CD4-positive, alpha-beta T cell treated with Interferon gamma for 1 hour (primary cell): ENCODE measurements at places on chromosomes 1 and 21.

DNA sequence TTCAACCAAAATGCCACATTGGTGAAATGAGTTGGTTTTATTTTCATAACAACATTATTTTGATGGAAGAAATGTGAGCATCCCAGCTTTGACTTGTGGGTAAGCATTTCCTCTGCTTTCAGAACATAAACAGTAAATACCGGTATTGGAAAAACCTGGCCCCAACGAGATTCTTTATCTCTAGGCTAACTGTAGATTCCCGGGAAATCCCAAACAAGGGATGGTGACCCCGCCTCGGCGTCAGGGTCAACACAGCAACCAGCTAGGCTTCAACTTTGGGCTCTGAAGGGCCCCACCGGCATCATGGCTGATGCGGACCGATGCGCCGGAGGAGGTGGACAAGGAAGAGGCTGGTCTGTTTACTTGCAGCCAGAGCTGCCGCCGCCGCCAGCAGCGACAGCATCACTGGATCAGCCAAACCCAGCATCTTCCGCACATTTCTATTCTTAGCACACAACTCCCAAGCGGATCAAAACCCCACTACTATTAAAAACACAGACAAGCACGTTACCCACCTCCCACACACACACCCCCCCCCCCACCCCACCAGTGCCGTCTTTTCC is 1.1 kb downstream of the AKT3 start:
- DNase-seq = no peak

DNA sequence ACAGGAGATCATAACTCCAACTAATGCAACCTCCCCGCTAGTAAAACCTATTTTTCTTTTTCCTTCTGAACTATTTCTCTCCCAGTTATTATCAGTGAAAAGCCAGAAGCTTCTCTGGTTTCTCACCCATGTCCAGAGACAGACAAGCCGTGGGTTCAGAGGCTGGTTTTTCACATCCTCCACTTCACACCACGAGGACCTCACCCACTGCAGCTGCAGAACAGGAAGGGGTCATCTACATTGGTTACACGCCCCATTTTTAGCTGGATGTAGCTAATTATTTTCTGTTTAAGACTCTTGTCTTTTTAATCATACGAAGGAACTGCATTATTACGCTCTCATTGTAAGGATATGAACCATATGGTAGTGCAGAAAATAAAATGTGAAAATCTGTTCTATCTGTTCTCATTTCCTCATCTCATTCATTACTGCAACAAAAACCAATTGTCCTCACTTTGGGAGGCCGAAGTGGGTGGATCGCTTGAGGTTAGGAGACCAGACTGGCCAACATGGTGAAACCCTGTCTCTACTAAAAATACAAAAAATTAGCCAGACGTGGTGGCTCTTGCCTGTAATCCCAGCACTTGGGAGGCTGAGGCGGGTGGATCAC is 39.1 kb upstream of the CLDN14 start:
- DNase-seq = no peak

- no peak for DNase-seq
Measured at GRCh38 chr1:23875382-23875781, 7.3 kb upstream of the FUCA1 start.

GRCh38 chr1:214458541-214458940 is 92.9 kb downstream of the PTPN14 start:
- no peak for DNase-seq

DNA sequence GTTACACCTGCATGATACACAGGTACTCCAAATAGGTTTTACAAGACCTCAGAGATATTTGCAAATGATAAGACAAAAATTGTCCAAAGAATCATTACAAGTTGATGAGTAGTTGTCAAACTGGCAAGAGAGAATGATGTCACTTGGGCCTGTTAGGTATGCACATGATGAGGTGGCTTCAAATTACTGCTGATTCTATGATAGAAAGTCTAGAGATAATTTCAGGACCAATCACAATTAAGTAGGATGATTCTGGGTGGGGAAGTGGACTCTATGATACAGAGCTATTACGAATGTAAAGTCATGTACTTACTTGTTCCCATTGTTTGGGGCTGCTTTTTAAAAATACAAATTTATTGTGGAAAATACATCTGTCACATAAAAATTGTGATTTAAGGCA is 5.2 kb upstream of the SPRR1B start:
- no peak for DNase-seq

- no peak for DNase-seq
Measured at GRCh38 chr21:35559829-35560225, 500.5 kb downstream of the SETD4 start.

- DNase-seq = no peak
Measured at GRCh38 chr21:34571994-34572393, 42.9 kb downstream of the RCAN1 start.

DNA sequence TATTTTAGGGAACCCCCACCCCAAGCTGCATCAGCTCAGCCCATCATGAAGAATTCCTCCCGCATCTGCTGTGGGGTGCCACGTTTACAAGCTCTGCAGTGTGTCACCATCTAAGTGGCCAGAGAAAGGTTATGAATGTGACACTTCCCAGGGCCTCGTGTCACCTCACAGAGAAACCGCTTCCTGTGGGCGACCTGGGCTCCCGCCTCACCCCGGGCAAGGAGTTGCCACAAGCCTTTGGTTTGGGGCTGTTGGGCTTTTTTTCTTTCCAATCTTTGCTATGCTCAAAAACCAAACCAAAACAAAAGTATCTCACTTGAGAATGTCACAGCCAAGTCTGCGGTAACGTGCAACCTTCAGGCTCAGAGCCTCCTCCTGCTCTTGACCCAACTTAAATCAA is 82.1 kb upstream of the ARHGEF16 start:
- DNase-seq = no peak

- DNase-seq = no peak
Measured at GRCh38 chr1:3907031-3907534, 7.0 kb upstream of the C1orf174 start.

GRCh38 chr1:152009691-152010090 is 16.0 kb upstream of the S100A10 start:
- DNase-seq = no peak

DNA sequence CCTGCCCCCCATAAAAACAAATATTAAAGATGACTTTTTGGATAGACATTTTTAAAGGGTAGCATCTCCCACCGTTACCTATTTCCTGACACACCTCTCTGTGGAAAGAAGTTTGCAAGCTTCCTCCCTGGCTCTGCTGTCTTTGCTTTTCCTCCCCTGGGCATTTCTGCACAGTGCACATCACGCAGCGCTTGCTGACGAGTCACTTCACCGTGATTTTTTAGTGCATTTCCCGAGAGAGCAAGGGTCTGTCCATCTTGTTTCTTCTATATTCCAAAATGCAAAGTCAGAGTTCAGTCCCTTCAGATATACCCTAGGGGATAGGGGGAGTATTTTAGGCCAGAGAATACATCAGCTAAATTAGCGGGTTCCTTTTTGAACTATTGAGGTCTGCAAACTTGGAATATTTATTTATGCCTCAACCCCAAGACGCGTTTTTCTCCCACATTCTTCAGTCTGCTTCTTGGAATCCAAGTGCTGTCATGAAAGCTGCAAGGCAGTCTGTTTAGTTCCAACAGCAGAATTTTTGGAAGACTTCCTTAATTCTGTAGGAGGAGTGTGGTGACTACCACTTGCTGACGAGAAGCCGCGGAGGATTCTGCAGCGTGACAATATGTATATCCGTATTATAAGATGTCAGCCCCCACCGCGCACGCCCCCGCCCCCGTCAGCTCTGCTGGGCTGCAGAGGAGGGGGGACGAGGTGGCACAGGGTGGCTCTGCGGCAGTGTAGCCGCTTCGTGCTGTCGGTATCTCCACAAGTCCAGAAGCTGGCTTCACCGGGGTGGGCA is 22.4 kb downstream of the SMYD2 start:
- no peak for DNase-seq
